ENCODE measurements at places on chromosomes 7 and 10.

- ATAC-seq, result no peak
Measured at GRCh38 chr10:133315847-133316246, 7.1 kb downstream of the ZNF511 start.

DNA sequence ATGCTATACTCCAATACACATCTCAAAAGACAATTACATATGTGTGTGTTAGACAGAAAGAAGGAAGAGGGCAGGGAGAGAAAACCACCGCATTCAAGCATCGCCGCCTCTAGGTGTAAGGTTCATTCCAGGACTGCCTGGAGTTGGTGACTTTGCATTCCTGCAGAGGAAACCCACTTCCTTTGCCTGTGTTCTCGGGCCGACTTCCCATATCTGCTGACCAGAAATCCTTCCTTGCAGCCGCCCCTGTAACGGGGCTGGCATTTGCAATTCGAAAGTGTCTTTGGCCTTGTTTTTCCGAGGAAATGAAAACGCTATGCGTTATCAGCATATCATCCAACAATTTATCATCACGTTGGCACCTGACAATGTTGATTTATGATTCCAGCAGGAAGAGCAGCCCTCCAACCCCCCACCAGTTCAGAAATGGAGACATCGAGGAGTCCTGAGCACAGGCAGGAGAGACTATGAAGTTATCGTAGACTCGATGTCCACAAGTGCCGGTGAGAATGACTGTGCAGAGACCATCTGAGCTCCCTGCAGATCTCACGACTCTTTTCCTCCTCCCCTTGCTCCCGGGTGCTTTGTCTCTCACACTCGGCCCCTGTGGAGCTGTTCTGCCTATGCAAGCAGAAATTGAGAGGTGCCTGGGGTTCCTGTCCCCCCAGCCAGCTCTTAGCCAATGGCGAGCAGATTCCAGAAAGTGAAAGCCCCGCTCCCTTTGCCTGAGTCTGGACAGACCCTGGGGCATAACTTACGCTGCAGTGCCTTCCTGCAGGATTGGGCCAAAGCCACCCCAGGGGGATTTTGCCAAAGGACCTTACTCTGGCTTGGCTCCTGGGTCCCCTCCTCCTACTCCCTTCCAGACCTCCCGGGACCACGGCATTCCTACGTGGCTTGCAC lies 68.9 kb upstream of the FOXK1 start:
- no peak for ATAC-seq

GRCh38 chr10:106987362-106987761 lies 177.1 kb downstream of the SORCS1 start:
- no peak for ATAC-seq

DNA sequence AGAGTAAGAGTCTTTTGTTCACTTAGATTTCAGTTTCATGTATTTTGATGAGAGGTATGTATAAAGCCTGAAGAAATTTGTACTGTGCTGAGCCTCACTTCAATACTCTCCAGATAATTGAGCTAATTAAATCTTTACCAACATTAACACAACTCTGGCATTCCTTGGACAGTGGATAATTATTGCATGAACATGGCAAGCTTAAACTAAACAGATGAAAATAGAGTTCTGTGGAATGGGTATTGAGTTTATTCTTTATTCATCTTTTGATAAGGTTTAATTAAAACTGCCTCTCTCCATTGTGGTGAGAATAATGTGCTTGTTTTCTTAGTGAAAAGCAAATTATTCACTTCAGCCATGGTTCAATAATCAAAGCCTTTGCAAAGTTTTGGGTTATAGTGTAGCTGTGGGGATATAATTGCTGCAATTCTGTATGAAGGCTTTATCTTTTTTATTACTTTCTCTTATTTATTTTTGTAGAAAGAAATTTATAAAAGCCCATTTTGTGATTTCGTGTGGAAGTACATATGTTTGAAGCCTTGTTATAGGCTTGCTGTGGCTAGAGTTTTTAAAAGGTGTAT lies 126.4 kb upstream of the FZD1 start:
- no peak for ATAC-seq

DNA sequence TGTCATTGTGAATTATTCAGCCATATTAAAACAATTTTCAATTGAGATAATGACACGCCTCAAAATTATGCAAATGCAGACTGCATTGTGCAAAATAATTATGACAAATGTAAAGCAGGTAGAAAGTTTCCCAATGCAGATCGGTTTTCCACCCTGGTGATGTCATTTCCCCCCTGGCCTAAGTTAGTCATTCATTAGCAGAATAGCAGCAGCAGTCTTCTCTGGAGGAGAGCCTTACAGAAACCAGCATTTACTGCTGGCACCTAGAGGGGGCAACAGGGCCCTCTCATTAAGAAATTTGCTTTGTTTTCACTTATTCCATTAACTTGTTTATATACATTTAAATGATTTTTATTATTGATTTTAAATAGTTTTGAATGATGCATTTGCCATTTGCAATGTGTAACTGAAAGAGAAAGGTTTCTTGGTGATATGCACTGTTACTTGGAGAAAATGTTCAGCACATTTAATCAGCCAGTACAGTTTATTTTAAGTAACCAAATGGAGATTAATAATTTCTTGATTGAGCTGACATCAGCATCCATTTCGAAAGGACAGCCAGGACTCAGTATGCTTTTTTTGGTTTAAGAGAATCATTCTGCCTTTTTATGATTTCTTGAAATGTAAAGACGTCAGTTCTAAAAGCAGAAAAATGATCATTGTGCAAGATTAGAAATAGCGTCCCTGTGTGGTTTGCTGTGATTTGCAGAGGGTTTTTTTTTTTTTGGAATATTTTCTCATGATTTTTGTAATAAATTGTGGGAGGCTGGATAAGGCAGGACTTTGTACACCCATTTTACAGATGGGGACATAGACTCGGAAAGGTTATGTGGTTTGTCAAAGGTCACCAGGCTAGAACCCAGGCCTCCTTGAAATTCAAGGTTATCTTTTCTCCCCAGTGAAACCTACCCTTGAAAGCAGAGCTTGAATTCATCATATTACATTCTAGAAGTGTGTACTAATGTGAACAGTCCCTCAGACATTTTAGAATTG lies 3.5 kb downstream of the ARID5B start:
- ATAC-seq, result peak; percentile 68

- ATAC-seq, result no peak
Measured at GRCh38 chr10:785861-786214, 96.4 kb upstream of the DIP2C start.

DNA sequence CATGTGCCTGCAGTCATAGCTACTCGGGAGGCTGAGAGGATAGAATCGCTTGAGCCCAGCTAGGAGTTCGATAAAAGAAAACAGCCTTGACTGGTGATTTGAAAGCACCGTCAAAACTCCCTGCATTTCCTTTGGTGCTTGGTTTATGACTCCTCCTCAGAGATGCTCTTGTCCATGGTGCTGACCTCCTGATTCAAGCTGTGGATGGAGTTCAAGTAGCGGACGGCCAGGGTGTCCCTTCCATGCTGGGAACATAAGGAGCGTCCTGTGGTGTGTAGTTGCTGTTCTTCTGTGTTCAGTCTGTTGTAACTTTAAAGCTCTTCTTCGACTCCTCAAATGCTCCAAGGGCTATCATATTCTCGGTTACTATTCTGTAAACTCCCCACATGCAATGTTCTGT lies 382.5 kb upstream of the KIAA1217 start:
- no peak for ATAC-seq

- no peak for ATAC-seq
Measured at GRCh38 chr7:4272141-4272540, 410.0 kb upstream of the FOXK1 start.

DNA sequence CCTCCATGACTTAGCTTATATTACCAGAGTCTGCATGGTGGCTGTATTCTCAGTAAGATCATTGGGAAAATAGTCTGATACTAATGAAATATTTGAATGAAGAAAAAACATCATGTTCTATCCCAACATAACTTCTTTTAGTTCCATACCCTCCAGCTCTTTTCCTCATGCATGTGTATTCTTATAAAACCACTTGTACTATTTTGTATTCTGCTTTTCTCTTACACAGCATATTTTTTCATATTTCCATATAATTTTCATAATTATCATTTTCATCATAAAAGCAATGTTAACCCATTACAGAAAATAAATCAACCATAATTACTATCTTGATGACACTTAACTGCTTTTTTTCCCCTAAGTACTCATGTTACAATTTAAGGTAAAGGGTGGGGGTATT lies 371.2 kb upstream of the LRGUK start:
- ATAC-seq, result no peak

DNA sequence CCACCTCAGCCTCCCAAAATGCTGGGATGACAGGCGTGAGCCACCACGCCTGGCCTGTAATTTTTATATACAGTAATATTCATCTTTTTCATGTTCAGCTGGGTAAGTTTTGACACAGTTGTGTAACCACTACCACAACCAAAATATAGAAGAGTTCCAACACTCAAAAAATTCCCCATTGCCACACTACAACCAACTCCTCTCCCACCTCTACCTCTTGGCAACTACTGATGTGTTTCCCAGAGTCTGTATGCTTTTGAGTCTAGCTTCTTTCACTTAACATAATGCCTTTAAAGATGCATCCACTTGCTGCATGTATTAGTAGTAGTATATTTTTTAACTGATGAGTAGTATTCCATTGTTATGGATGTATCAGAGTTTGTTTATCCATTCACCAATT lies 90.7 kb downstream of the SRPK2 start:
- ATAC-seq, result no peak

DNA sequence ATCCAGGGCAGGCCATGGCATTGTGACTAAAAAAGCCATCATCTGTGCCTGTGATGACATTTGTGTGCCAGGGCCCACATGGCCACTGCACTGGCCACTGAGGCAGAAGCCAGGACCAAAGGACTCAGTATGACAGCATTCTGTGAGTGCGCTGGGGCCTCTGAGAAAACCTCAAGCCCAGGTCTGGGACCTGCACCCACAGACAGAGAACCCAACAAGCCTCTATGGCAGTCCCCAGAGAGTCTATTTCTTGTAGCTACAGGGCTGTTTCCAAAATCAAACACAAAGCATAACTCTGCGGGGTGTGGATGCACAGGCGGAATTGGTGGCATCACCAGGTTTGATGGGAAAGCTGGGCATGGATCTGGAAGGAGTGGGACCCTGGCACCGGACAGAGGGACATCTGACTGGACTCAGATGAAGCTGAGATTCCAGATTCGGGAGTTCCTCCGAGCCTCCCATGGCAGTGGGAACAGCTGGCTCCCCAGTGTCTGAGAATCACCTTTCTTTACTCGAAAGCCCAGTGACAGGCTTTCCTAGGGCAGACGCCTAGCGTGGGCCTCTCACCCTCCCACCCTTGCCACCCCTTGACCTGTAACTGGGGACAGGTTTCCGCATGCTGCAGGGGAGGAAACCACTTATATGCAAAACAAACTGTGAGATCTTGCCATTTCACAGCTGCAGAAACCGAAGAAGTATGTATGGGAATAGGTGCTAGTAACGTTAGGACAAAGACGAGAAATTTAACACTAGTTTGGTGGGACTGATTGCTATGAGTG lies 70.6 kb upstream of the RHEB start:
- no peak for ATAC-seq

DNA sequence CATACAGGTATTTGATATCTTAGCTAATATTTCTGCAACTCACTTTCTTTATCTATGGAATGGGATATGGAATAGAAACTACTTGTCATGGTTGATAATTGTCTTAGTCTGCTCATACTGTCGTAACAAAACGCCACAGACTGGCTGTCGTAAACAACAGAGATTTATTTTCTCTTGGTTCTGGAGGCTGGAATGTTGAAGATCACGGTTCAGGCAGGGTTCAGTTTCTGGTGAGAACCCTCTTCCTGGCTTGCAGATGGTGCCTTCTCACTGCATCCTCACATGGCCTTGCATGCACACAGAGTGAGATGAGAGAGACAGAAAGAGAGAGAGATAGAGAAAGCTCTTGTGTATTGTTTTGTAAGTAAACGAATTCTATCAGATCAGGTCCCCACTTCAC lies 332.7 kb upstream of the MAGI2 start:
- no peak for ATAC-seq

GRCh38 chr10:35208949-35209613 lies 82.4 kb downstream of the CREM start:
- ATAC-seq, result no peak

DNA sequence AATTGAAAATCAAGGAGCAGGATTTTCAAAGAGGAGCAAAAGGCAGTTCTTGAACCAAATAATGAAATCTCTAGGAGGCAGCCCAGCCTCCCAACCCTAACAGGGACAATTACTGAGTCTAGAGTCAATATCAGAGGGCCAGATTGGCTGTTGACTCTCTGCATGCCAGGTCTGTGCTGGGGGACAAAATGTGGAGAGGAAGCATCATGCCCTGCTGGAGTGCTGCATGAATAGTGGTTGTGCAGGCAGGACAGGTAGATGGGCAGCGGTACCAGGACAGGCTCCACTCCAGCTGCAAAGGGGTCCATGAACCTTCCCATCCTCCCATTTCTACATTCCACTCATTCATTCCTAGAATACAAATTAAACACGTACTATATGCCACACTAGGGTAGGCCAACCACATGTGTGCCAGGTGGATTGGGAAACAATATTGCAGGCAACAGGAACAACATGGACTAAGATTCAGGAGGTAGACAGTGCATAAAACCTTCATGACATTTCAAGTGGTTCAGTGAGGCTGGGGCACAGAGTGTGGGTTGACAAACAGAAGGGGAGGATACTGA lies 30.4 kb upstream of the MAT1A start:
- no peak for ATAC-seq

GRCh38 chr10:69709366-69709941 lies 79.4 kb downstream of the FAM241B start:
- no peak for ATAC-seq

GRCh38 chr7:44151956-44152355 lies 10.8 kb upstream of the MYL7 start:
- no peak for ATAC-seq

- ATAC-seq, result no peak
Measured at GRCh38 chr10:126673565-126673964, 3.1 kb upstream of the C10orf90 start.

DNA sequence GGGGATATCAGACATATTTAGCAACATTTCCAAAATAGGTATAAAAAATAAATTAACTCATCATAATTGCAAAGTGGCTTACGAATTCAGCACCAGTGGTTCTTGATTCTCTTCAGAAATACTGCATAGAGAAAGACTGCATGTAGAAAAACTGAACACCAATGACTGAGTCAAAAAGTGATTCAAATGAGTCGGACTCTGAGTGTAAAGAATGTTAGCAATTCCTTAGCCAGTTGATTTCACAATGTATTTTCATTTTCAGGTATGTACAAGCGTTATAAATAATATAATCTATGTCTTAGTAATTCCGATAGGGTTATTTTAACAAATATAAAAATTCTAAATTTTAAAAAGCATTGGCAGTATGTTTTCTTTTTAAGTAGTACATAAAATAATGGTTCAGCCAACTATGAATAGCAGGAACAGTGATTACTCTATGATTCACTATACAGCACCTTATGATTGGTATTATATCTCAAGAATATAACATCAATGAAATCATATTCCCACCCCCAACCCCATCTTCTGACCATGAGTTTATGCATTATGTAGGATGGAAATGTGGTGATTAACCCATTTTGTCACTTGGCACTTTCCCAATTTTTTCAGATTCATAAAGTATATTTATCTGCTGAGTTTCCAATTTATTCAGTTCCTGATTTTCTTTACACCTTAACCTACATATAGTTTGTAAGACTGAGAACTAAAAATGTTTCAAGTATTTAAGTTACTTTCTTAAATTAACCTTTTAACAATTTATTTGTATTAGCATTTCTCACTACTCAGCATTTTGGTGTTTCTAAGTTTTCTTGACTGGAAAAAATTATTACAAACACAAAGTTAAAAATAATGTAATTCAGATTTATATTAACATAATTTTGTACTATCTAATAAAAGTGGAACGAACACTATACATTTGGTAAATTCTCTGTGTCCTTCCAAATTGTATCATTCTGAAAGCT lies 33.9 kb downstream of the DNAJC1 start:
- no peak for ATAC-seq

Measured in esophagus mucosa (tissue), 1 donor.